ENCODE measurements at places on chromosomes 1 and 21.

DNA sequence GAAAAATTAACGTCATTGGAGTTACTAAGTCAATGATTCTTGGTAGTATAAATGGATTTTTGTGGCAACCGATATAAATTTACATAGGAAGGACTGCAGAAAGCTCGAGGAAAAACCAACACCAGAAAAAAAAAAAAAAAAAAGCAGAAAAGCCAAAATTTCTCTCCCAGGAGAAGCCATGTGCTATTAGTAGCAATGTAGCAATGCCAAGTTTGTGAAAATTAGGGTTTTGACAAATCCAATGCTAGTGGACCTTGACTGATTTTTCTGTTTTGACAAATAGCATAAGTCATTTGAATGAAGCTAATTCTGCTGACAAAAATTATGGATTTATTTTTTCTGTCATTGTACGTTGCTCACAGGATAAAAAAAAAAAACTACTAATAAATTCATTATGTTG lies 1561.9 kb downstream of the MRPL39 start:
- ATAC-seq, result no peak

DNA sequence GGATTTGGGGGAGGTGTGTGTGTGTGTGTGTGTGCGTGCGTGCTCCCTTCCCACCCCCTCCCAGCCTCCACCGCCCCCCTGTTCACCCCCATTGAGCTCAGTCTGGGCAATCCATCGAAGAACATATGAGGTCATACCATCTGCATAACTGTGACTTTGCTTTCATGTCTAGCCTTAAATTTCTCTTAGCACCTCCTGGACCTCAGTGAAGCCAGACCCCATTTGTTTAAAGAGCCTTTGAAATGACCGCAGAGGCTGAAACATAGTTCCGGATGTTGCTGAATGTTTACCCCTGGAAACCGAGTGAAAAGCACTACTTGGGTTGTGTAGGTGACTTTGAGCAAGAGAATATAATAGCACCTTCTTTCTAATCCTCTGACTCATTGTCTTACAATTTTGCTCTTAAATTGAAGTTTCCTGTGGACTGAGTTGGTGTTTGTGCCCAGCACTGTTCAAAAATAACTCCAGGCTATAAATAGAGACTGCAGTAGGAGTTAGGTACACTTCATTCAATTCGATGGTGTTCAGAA lies 75.4 kb downstream of the UBE4B start:
- peak; percentile 69 for ATAC-seq

DNA sequence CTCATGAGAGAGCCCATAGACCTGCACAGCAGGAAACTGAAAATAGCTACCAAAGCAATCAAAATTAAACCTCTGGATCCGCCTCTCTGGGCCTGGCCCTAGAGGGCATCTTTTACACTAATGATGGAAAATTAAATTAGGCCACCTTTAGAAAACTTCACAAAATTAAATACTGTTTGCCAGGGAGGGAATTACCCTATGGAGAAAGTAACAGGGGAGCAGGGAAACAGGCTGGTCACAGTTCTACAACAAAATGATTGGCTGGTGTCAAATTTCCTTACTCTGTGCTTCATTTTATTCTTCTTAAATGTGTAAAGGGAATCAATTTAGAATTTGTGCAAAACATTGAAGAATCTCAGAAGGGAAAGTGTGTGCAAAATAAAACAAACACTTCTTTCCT lies 62.4 kb downstream of the SPATA46 start:
- ATAC-seq, result no peak

DNA sequence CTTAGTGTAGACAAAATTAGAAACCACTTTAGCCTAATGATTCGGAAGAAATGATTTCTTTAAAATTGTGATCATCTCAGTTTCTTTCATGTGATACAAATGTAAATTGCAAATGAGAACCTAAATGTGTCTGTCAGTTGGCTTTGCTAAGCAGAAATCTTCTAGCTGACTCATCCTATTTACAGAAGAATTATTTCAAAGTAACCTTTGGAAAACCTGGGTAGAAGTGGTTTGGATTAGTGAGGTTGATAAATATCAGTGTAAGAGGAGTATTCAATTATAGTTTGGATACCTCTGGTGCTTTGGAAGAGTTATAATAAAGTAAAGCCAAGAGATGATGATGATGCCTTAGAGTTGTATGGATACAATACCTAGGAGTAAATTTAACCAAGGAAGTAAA lies 37.4 kb downstream of the CC2D1B start:
- no peak for ATAC-seq

DNA sequence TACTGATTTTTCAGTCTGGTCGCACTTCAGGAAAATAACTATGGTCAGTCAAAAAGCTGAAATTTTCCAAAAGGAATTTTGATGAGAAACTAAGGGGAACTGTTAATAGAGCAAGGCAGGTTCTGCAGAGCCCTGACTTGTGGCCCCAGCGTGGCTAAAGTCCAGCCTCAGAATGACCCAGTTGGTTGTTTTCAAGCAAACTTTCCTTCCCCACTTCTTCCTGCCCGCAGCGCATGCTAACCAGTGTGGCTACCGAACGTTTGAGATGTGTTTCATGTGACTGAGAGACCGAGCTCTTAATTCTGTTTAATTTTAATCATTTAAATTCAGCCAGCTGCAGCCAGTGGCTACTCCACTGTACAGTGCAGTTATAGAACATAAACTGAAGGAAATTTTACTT lies 6.2 kb upstream of the IL10RB start:
- ATAC-seq, result no peak

- no peak for ATAC-seq
These were observed 60.6 kb downstream of the LYST start for GRCh38 chr1:235806123-235806522.

DNA sequence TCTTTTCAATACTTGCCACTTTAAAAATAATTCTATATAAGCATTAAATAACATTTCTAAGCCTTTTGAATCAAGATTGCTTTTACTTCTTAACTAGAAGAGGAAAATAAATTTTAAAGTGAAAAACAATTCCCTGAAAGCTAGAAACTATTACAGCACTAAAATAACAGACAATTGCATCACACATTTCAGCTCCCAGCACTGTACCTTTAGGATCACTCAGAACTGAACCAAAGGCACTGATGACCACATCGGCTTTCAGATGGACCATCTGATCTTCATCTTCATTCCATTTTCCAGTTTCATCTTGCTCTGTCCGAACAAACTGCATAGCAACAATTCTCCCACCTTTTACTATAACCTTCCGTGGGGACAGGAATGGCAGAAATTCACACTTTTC lies 347.3 kb downstream of the DPYD start:
- no peak for ATAC-seq

DNA sequence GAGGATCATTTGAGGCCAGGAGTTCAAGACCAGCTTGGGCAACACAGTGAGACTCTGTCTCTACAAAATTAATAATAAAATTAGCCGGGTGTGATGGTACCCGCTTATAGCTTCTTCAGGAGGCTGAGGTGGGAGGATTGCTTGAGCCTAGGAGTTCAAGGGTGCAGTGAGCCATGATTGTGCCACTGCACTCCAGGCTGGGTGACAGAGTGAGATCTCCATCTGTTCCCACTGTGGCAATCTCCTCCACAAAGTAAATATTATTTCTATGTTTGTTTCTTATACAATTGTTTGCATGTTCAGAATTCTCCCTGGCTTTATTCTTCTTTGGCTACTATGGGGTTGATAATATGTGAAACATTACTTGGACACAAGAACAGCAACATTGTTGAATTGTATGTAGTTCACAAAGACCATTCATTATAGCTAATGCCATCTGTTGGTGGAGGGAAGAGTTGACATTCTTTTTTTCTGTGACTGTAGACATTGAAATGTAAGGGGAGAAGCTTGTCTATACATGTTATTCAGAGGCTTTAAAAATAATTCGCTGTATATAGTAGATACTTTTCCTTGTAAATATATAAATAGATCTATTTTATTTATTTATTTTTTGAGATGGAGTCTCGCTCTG lies 47.8 kb upstream of the SRSF10 start:
- ATAC-seq, result no peak

DNA sequence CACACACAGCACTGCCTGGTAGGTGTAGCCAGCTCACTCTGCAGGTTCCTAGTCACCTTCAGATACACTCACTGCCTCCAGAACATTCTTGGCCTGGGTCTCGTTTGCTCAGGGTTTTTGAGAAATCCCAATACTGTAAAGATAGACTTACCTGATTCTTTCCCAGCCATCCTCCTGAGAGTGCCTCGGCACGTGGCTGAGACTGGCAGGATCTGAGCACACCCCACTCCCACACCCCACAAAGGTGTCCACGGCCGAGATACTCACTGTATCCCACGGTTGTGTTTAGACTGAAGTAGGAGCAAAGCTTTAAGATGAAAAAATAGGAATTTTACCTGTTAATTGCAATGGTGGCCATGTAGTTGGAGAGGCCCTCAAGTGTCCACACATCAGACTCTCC lies 33.4 kb downstream of the SNAP47 start:
- no peak for ATAC-seq

DNA sequence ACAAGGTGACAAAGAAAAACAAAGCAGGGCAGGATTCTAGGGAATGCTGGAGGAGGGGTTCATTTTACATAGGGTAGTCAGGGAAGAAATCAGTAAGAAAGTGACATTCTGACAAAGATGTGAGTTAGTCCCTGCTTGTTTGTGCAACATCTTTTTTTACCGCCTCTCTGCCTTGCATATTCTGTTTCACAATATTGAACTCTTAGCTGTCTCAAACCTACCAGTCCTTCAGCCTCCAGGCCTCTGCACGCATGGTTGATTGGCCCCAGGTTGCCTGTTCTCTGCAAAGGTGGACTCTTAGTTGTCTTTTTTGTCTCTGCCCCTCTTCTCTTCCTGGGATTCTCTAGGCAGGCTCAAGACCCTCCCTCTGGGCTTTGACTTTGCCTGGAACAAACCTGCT lies 152.2 kb upstream of the RUNX1 start:
- ATAC-seq, result no peak

DNA sequence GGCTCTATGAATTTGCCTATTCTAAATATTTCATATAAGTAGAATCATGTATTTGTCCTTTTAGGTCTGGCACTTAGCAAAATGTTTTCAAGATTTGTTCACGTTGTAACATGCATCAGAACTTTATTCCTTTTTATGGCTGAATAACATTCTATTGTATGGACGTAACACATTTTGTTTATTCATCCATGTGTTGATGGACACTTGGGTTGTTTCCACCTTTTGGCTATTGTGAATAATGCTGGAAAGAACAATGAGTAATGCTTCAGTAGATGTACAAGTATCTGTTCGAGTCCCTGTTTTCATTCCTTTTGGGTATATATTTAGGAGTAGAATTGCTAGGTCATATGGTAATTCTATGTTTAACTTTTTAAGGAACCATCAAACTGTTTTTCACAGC lies 24.7 kb downstream of the SLC35A3 start:
- ATAC-seq, result peak; percentile 41

GRCh38 chr1:1876335-1876930 lies 14.5 kb downstream of the GNB1 start:
- no peak for ATAC-seq

- no peak for ATAC-seq
These were observed 184.6 kb downstream of the TGFB2 start for GRCh38 chr1:218529646-218530300.

DNA sequence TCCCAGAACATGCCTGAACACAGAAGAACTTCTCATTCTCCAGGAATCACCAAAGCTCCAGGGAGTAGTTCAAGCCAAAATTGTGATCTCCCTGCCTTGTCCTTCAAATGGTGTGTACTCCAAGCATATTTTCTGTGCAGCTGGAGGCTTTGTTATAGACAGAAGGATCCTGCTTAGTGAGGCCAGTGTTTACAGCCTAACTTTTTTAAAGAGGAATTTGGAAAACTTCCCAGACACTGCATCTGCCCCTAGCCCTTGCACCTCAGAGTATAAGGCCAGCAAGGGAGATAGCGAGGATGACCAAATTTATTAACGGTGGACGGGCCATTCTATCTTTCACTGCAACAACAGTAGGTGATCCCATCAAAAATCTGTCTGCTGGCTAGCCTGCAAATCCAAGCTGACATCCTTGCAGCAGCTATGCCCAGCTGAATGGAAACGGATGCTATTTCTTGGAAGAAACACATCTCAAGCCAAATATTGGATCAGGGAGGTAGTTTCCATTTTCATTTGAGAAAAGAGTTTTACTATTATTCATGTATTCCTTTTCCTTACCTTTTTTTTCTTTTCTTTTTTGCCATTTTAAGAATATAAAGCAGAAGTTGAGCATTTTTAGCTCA lies 249.8 kb downstream of the USH2A start:
- no peak for ATAC-seq

DNA sequence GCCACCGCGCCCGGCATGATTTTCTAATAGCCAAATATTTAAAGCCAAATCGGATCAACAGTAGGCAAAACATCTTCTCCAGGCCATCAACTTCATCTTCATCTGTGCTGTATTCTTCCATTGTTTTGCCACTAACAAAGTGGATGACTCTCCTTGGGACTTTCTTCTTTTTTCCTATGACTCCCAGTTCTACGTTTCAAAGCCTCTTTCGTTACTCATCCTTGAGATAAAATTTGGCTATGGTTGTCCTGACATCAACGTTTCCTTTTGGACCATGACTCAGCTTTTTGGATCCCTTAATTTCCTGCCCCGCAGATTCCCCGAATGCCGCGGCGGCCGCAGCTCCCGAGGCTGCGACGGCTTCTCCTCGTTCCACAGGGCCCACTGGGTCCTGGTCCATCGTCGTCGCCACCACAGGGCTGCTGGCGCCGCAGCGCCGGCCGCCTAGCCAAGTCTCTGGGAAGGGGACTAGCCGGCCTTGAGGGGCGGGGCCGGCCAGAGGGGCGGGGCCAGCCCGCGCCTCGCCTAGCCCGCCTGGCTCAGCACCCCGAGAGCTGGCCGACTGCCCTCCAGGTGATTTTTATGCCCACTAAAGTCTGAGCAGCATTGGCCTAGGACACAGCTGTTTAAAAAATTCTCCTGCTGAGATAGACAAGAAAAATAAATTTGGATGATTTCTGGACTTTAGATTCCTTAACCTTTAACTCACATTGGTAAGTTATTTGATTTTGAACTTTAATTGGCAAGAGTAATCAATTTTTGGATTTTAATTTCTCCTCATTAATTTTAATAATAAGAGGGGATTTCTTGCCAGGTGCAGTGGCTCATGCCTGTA lies 93.9 kb downstream of the ADCY10 start:
- ATAC-seq, result peak; percentile 87

GRCh38 chr21:42305707-42306147 lies 9.5 kb downstream of the TFF3 start:
- ATAC-seq, result no peak

- no peak for ATAC-seq
These were observed 54.3 kb downstream of the TLR5 start for GRCh38 chr1:223088713-223089240.

GRCh38 chr1:247204177-247204647 lies 32.4 kb upstream of the ZNF124 start:
- no peak for ATAC-seq

GRCh38 chr21:29298348-29299045 lies at the start of gene BACH1:
Gene BACH1 (plus strand): TSS chr21:29298922. CDS start chr21:29321281, 22,359 bp downstream.
- peak; percentile 88 for ATAC-seq

All from esophagus mucosa (tissue), 1 donor.